ENCODE measurements at places on chromosomes 1 and 21. TPM values are rescaled to one million over a fixed set of nuclear protein-coding genes. Genes with fewer than 3 reads are reported as not detected.

DNM3 gene
- 2.9 TPM for total RNA-seq

HRNR gene
- total RNA-seq, result not detected

RGSL1 gene
- total RNA-seq, result not detected

- peak; percentile 37 for DNase-seq
Observed at GRCh38 chr1:28313702-28314546, 14.9 kb upstream of the MED18 start.

DNA sequence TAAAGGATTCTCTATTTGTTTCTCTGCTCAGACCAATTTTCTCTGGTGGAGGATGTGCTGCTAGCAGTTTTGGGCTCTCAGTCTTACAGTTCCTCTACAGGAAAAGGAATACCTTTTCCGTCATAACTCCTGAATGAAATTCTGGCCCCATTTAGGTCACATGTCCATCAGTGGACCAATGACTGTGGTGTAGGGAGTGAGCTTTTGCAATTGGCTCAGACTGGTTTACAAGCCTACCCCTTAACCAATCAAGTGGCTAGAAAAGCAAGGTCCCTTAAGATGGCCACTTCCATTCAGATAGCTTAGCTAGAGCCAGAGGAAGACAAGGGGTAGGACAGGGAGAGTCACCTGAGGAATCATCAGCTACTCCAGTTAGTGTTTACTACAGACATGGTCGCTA is 16.4 kb upstream of the ZNF281 start:
- DNase-seq, result no peak

- DNase-seq, result no peak
Observed at GRCh38 chr1:43835082-43836021, 98.2 kb upstream of the ARTN start.

- no peak for DNase-seq
Observed at GRCh38 chr1:88890791-88891317, 513 bp downstream of the GTF2B start.

- DNase-seq, result no peak
Observed at GRCh38 chr1:11538886-11539285, 59.9 kb downstream of the DISP3 start.

DNA sequence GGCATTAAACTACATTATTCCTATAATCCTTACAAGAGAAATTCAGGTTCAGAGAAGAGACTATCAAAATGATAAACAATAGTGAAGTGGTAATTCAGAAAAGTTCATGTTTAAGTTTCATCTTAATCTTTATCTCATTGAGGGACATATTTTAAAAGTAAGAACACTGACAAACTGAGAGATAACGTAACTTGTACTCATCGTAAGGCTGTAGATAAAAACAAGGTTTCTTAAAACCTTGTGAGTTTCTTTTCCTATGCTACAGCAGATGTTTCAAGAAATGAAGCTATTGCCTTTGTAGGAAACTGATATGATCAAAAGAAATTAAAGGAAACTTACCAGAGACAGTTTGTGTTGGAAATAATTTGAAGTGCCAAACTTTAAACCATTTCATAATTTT is 65.0 kb downstream of the RERE start:
- DNase-seq, result no peak

GRCh38 chr1:171173069-171173468 is 12.0 kb upstream of the FMO2 start:
- DNase-seq, result no peak

DNA sequence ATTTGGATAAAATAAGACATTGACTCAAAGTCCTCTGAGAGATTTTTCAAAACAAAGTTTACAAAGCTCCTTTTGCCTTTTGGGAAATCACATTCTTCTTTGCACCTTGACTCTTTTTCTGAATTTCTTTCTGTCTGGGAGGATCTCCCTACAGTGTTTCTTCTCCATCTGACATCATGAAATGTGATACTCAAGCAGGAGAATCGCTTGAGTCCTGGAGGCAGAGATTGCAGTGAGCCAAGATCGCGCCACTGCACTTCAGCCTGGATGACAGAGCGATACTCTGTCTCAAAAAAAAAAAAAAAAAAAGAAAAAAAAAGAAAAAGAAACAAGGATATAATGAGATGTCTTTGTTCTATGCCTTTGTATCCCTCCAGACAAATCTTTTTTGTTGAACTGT is 13.3 kb upstream of the GRIK1 start:
- DNase-seq, result no peak

GRCh38 chr1:94884106-94884505 is 42.8 kb downstream of the CNN3 start:
- no peak for DNase-seq

DNA sequence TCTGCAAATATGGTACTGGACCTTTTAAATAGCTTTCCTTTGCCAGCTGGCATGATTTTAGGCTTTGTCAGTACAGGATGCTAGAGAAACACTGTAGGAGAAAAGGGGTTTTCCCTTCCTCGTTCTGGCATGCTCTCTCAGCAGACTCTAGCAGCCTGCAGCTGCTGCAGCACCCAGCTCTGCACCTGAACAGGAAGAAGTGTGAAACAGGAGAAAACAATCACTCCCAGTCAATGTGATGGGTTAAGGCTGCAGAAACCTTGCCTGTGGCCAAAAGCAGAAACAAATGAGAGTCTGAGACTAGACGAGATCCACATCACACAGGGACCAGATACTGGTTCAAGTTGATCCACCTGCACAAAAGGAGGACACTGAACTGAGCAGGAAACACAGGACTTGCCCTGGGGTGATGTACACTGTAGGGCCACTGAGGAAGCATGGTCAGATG is 21.2 kb downstream of the OVGP1 start:
- no peak for DNase-seq

GRCh38 chr21:38495242-38495641 is 3.0 kb downstream of the ERG start:
- DNase-seq, result no peak

Data from omental fat pad (tissue), 4 donors.